ENCODE measurements at places on chromosomes 16 and 17. TPM values are rescaled to one million over a fixed set of nuclear protein-coding genes. Genes with fewer than 3 reads are reported as not detected.

The NHLRC4 gene
- 0.31 TPM for total RNA-seq

The SLC13A2 gene
- not detected for total RNA-seq

The ZP2 gene
- total RNA-seq, result not detected

The HOXB1 gene
- not detected for total RNA-seq

The NKD1 gene
- 3.1 TPM for total RNA-seq

The ETV4 gene
- total RNA-seq, result 1.6 TPM

The SYCE1L gene
- 2.8 TPM for total RNA-seq

The KRTAP16-1 gene
- total RNA-seq, result not detected

The PRR15L gene
- total RNA-seq, result not detected

The NUDT7 gene
- 3.1 TPM for total RNA-seq

The CSH2 gene
- not detected for total RNA-seq

The IRX5 gene
- not detected for total RNA-seq

The PDF gene
- 16.9 TPM for total RNA-seq

The CDH13 gene
- total RNA-seq, result 50.1 TPM

The LITAFD gene
- total RNA-seq, result not detected

The PSMD3 gene
- 69.5 TPM for total RNA-seq

The WNT9B gene
- total RNA-seq, result not detected

The NATD1 gene
- total RNA-seq, result 2.8 TPM

The KIF18B gene
- total RNA-seq, result 2.2 TPM

The TMEM132E gene
- 1.3 TPM for total RNA-seq

The RAB34 gene
- 15.3 TPM for total RNA-seq

The CFAP97D1 gene
- not detected for total RNA-seq

The MIEF2 gene
- 30.7 TPM for total RNA-seq

The NAGS gene
- total RNA-seq, result not detected

The RNF222 gene
- total RNA-seq, result not detected

The CETP gene
- 0.94 TPM for total RNA-seq

The TP53TG3F gene
- not detected for total RNA-seq

All from parietal lobe (tissue), 2 donors.